ENCODE measurements at places on chromosomes 12 and 14.

GRCh38 chr12:28086521-28087155 is 103.6 kb upstream of the CCDC91 start:
- no peak for DNase-seq

DNA sequence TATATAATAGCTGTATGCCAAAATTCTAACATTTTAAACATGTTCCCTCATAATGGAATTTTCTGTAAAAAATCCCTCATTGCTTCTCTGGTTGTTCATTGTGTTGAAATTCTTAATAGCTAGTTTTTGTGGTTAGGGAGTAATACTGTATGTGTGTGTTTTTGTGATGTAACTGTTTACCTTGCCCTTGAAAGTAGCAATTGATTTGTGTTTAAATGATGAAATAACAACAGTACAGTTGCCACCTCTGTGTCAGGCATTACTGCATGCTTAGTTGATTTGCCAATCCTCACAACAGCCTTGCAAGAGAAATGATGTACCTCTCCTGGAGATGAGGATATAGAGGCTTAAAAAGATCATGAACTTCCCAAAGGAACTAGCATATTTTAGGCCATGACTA is 94.9 kb downstream of the DAAM1 start:
- no peak for DNase-seq

- DNase-seq = no peak
These were observed 2.9 kb downstream of the UBE3B start for GRCh38 chr12:109480356-109480755.

- DNase-seq = peak; percentile 98
These were observed at the start of the genes MPHOSPH9 and MTRFR for GRCh38 chr12:123232807-123233504. MPHOSPH9 (minus strand) TSS chr12:123233141; CDS start chr12:123230364, 2,777 bp downstream. MTRFR (plus strand) TSS chr12:123233436; CDS start chr12:123253675, 20,239 bp downstream.

Measured in anterior cingulate cortex (tissue), 58 donors.